ENCODE measurements at places on chromosomes 7 and 10.

- DNase-seq, result no peak
Measured at GRCh38 chr7:50640779-50641178, 75.6 kb upstream of the DDC start.

- no peak for DNase-seq
Measured at GRCh38 chr7:156096771-156097538, 284.7 kb upstream of the SHH start.

DNA sequence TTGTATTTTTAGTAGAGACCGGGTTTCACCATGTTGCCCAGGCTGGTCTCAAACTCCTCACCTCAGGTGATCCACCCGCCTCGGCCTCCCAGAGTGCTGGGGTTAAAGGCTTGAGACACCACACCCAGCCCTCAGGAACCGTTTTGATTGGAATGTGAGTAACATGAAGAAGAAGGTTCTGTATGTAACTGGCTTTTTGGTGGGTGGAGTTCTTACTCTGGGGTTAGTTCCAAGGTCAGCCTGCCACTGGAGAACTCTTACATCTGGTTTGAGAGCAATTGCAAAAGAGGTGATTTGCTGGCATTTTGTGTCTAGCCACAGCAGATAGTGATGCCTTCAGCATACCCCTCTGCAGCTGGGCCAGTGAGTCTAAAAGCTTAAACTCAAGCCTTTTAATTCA is 457.8 kb upstream of the VSTM2A start:
- DNase-seq, result no peak

GRCh38 chr7:29748286-29749099 is 57.8 kb upstream of the WIPF3 start:
- no peak for DNase-seq

DNA sequence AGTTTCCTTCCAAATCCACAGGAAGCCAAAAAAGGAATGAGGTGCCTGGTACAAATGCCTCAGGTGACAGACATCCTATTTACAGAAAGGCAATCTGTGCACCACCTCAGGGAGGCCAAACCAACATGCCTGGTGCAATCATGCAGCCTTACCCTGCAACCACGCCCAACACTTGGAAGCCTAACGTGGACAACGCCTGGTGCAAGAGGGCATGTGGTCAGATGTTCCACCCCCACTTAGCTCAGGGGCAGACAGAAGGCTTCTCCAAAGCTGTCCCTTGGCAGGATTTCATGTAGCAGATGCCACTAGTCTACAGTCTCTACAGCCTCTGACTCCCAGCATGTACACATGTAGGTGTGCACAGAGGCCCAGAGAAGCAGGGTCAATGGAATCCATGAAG is 89.5 kb downstream of the KCNMA1 start:
- DNase-seq, result no peak

GRCh38 chr7:117225536-117225935 is 97.3 kb downstream of the WNT2 start:
- no peak for DNase-seq

GRCh38 chr10:28883741-28884423 is 206.6 kb downstream of the BAMBI start:
- no peak for DNase-seq

DNA sequence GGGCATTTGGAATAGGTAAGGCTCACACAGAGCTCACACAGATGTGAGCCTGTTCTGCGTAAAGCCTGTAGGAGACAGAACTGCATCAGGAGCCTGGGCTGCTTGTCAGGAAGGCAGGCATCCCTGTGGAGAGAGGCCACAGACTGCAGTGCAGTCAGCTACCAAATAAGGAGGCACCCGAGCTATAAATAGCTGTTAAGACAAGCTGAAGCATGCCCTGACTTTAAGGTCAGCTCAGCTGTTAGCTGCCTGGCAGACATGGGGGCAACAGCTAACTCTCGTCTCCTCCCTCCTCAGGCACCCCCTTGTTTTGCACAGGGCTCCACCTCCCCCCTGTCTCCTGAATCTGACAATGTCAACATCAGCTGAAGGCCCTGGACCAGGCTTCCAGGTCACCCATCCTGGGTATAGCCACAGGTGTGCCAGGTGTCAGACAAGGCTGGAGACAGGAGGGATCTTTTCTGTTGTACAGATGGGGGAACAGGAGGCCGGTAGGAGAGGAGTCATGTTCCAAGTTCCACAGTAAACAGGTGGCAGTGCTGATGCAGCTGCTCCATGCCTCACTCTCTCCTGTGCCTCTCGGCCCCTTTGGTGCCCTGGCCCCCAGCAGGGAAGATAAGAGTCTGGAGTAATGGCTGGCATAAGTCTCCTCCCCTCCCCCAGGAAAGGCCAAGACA is 27.6 kb upstream of the MKRN1 start:
- DNase-seq, result no peak

GRCh38 chr7:27316311-27316710 is 73.7 kb downstream of the EVX1 start:
- no peak for DNase-seq

DNA sequence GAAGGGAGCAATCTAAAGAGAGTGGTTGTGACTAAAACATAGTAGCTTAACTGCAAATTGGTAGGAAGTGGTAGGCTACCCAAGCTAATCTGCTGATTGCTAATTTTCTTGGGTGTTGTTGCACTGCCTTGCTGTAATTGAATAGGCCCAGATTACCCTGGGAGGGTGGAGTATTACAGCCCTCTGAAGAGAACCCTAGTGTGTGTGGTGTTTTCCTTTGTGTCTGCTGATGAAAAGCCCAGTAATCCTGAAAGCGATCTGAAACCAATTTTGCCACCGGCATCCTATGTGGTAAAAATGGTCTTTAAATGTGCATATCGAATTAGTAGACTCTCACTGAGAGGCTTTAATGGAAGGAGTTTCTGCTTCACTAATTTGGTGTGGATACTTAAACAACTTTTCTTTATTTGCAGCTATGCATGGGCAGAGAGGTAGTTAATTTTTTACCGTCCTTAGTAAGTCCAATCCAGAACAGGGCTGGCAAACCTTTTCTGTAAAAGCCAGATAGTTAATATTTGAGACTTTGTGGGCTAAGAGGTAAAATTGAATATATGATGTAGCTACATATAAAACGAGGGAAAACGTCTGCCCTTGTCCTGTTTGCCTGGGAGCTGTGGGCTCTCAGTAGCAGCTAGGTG is 92.5 kb downstream of the CSTF2T start:
- no peak for DNase-seq

GRCh38 chr7:3461923-3462322 is 160.9 kb downstream of the SDK1 start:
- no peak for DNase-seq

- DNase-seq, result peak; percentile 19
Measured at GRCh38 chr10:60989400-60989876, 45.5 kb upstream of the RHOBTB1 start.

GRCh38 chr7:67553378-67553777 is 556.7 kb downstream of the TYW1 start:
- no peak for DNase-seq

Data from GM10248 (cell line).